ENCODE measurements at places on chromosomes 12 and 14.

- no peak for DNase-seq
Measured at GRCh38 chr12:112916270-112916669, 9.5 kb downstream of the OAS1 start.

DNA sequence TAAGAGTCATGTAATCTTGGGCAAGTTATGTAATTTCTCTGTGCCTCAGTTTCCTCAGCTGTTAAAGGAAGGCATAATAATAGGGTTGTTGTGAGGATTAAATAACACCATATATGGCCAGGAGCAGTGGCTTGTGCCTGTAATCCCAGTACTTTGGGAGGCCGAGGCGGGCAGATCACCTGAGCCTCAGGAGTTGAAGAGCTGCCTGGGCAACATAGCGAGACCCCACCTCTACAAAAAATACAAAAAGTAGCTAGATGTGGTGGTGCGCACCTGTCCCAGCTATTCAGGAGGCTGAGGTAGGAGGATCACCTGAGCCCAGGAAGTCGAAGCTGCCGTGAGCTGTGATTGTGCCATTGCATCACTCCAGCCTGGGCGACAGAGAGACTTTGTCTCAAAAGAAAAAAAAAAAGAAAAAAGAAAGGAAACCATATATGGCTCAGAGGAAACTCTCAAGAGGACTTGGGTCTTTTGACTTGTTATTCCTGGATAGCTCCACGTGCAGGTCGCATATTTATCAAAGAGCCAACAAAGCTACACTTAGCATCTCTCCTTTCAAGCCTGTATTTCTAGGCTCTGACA, 6.9 kb downstream of the GPRC5A start:
- DNase-seq: no peak

- no peak for DNase-seq
Measured at GRCh38 chr14:52883658-52884057, 67.2 kb downstream of the FERMT2 start.

GRCh38 chr12:9792961-9793617, 32.4 kb upstream of the CD69 start:
- DNase-seq: no peak

- DNase-seq: no peak
Measured at GRCh38 chr12:27637524-27637923, 58.7 kb upstream of the REP15 start.

- DNase-seq: no peak
Measured at GRCh38 chr14:65815127-65815526, 402.6 kb downstream of the FUT8 start.

DNA sequence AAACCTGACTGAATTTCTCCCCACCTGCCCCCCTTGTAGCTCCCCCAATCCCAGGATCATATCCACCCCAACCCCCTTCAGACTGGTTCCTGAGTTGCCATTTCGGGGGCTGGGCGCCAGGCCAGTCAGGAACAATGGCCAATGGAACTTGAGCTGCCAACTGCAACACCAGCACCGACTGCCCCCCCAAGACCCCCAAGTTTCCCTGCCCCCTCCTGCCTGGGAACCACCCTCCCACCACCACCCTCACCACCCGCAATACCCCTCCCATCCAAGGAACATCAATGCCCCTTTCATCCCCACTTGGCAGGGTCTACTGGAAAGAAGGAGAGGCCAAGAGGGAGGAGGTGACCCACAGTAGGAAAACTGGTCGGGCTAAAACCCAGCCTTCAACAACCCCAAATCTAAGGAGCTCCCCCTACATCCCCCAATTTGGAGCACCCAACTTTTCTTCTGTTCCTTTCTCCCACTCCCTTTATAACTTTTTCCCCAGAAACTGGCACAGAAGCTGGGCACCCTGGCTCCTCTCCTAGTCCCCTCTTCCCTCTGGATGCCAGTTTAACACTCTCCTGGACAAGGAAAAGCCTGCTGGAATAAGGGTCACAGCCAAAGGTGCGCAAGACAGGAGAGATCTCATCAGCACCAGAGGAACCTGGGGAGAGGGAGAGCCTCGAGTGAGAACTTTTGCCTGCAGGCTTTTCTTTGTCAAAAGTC, 1.6 kb upstream of the NDRG2 start:
- DNase-seq: no peak

DNA sequence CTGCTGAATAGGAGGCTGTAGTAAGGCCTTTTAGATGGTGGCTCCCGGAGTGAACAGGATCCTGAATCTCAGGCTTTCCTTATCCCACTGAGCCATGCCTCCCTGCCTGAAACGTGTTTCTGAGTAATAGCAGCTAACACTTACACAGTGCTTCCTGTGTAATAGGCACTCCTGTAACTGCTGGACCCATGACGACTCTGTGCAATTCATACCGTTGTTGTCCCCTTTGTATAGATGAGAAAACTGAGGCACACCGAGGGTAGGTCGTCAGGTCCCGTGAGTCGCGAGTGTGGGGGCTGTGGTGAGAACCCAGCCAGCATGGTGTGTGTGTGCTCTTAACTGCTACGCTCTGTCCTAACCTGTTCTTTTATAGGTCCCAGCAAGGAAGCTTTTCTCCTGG, 193.6 kb downstream of the CACNA1C start:
- no peak for DNase-seq

GRCh38 chr14:77087631-77088030, 10.4 kb upstream of the CIPC start:
- DNase-seq: no peak

DNA sequence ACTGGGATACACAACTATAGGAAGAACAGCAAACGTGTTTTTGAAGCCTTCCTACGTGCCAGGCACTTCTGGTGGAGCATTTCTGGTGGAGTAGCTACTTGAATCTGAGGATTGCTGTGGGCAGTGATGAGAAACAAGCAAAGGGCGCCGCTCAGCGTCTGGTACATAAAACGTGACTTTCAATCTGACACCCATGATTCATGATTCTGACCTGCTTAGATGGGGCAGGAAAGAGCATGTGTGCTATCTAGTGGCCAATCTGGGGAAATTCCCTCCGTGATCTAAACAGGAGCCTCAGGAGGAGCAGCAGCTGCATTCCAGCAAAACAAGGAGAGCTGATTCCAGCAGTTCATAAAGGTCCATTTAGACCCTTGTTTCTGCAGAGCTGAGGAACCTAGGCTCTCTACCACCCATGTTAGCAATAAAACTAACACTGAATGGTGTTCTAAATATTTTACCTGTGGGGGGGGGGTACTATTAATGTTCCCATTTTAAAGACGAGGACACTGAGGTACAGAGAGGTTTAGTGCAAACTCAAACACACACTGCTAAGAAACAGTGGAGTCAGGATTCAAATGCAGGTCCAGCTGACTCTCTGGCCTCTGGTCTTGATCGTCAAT, 37.8 kb downstream of the PAH start:
- peak; percentile 34 for DNase-seq
